Adipocyte (in vitro differentiated cells): ENCODE measurements at places on chromosomes 3 and 15.

- peak; percentile 2 for DNase-seq
These were observed 353.3 kb upstream of the SUCLG2 start for GRCh38 chr3:68007621-68008226.

GRCh38 chr3:4684976-4685375 is 191.8 kb downstream of the ITPR1 start:
- DNase-seq, result no peak

- no peak for DNase-seq
These were observed 3.7 kb downstream of the SORD start for GRCh38 chr15:45026651-45027190.

GRCh38 chr3:129195731-129196256 is 12.1 kb upstream of the CNBP start:
- peak; percentile 93 for DNase-seq

- DNase-seq, result no peak
These were observed 640.8 kb downstream of the TUSC7 start for GRCh38 chr3:117350371-117350770.

DNA sequence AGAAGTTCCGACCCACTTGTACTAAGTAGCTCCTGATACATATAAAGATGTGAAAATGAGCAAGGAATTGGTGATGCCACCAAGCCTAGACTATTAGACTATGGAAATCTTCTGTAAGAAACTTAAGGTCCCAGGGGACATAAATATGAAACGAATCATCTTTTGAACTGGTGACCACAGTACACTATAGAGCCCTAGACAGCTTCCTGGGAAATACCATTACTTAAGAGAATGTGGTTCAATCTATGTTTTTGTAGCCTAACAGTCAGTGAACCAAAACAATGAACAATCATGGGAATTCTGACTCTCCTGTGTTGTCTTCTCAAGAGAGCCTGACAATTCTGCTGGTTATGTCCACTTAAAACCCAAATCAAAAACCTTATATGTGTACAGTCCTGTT is 191.6 kb downstream of the GREM1 start:
- peak; percentile 54 for DNase-seq

DNA sequence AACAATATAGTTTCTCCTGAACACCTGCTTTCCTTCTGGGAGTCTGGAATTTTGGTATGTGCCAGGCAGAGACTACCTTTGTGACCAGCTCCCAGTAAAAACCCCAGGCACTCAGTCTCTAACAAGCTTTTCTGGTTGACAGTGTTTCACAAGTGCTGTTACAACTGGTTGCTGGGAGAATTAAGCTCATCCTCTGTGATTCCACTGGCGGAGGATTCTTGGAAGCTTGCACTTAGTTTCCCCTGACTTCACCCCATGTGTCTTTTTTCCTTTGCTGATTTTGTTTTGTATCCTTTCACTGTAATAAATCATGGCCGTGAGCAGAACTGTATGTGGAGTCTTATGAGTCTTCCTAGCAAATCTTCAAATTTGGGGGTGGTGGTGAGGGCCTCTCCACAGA is 5.7 kb upstream of the TAGLN3 start:
- no peak for DNase-seq

DNA sequence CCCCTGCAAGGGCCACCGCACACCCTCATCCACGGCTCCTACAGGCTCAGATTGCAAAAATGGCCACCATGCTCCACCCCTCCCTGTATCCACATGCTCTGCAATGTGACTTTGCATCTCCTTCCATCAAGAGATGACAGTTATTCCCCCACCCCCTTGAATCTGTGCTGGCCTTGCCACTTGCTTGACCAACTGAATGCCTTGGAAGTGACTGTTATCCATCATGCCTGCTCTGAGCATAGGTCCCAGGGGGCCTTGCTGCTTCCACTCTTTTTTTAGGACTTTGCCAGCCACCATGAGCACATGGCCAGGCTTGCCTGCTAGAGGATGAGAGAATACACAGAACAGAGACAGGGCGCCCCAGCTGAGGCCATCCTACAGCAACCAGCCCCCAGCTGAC is 13.6 kb downstream of the HAPLN3 start:
- no peak for DNase-seq

DNA sequence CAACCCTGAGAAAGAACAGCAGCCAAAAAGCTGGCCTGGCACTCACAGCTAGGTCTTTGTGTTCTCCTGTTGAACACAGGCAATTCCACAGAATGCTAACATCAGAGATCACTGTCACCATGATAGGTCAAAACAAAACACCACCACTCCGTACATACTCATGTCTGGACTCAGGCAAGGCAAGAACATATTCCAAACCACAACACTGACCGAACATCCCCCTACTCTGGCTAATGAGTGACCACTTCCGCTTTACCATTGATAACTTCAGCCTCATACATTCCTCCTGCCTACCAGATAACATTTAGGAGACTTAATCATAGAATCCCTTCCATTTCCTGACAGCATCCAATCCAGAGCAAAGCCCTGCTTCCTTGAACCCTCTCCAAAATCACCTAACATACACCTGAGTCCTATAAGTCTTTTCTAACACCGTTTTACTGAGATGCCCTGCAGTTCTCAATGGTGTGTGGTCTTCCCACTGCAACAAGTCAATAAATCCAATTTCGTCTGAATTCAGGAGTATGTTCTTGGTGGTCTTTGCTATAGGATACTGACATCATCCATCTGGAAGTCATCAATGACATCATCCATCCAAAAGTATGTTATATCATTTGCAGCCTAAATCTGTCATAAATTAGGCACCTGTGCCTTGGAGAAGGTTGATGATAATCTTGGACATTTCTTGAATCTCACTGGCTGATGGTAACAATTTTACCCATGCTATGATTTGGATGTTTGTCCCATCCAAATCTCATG is 23.7 kb downstream of the RIOX2 start:
- no peak for DNase-seq

DNA sequence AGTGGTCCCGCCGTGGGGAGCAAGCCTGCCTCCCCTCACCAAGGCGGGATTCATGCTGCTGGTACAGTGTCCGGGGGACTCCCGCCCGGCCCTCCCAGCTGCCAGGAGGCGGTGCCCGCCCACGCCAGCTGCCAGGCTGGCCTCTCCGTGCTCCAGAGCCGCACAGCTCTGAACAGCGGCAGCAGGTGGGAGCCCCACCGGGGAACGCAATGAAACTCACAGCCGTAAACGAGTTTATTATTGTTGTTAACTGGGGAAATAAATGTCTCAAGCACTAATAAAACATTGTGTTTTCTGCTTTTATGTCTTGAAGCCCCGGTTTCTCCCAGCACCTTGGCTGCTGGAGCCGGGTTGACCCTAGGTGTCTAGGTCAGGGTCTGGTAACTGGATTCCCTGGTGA is 317.7 kb upstream of the TLE3 start:
- no peak for DNase-seq

DNA sequence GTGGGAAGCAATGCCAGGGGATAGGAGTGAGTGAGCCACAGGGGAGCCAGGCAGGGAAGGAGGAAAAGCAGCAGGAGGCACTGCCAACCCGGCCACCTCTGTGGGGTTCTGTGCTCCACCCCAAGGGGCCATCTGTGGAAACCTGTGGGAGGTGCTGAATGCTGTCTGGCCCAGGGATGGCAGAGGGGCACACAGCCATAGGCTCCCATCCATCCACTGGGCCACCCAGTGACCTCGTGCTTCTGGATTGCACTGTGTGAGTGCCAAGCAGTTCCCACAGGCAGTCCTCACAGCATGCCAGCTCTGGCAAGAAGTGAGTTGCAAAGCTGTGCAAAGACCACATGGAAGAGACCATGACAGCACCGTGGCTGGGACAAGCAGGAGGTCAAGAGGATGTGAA is 27.5 kb downstream of the DNAJB8 start:
- peak; percentile 70 for DNase-seq

DNA sequence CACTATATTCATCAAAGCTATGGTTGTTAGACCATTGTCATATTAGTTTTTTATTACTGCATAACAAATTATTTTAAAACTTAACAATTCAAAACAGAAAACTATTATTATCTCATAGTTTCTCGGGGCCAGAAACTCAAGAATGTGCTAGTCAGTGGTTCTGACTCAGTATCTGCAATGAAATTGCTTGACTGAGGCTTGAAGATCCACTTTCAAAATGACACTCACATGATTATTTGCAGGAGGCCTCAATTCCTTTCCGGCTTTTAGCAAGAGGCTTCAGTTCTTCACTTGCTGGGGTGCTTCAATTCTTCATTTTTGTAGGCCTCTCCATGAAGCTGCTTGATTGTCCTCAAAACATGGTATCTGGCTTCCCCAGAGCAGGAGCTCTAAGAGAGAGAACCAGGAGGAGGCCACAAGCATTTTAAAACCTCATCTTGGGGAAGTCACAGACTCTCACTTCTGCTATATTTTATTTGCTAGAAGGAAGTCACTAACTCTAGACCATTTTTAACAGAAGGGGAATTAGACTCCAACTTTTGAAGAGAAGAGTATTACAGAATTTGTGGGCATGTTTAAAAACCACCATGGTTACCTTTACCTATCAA is 383.7 kb downstream of the MFSD1 start:
- DNase-seq, result no peak

GRCh38 chr3:14616606-14617507 is 34.7 kb upstream of the CCDC174 start:
- no peak for DNase-seq

GRCh38 chr15:84949043-84949442 is 32.6 kb upstream of the PDE8A start:
- DNase-seq, result peak; percentile 65

GRCh38 chr3:94423578-94423977 is 360.7 kb downstream of the NSUN3 start:
- peak; percentile 60 for DNase-seq

DNA sequence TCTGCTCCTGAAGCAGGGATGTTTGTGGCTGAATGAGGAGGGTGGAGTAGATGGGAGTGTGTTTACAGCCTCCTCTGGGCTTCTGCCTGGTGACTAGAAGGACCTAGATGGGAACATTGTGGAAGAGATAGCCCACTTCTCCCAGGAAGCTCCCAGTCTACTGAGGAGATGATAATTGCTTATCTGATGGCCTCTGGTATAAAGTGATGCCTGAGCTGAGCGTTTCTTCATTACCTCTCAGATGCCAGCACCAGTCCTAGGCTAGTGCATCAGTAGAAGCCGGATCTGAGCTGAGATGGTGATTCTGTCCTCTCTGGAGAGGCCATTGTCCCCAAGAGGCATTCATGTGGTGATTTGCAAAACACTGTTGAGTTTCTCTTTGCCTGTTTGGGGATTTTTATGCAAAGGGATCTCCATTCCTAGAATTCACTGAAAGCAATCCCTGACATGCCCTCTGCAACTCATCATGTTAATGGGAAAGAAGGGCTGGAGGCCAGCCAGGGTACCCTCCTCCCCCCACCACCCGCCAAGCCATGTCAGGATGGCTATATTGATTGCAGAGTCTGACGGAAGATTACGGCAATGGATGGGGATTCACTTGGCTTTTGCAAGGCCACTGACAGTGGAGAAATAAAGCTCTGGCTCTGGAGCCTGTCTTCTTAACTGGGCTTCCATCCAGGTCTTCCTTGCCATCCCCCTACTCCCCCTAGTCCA is 166.4 kb upstream of the ROPN1 start:
- no peak for DNase-seq

GRCh38 chr3:58521336-58521670 is 15.7 kb downstream of the ACOX2 start:
- DNase-seq, result no peak

- peak; percentile 15 for DNase-seq
These were observed 285.0 kb upstream of the ADAMTS9 start for GRCh38 chr3:64972793-64973192.

DNA sequence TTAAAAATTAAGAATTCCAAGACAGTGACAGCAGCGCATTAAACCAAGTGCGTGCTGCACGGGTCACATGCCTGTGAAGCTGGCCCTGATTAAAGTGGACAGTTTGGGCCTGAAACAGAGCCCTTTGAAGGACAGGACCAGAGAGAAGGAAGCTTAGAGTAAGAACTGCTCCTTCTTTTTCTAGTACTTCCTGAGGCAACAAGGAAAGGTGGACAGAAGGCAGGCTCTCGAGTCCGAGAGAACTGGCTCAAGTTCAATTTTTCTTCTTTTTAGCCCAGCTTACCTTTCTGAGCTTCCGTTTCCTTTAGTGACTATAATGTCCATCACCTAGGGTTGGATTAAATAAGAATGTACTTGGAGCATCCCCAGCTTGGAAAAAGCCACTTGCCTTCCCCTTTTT is 26.9 kb downstream of the ANP32A start:
- DNase-seq, result no peak

GRCh38 chr3:48395714-48396113 is 23.7 kb downstream of the FBXW12 start:
- no peak for DNase-seq

DNA sequence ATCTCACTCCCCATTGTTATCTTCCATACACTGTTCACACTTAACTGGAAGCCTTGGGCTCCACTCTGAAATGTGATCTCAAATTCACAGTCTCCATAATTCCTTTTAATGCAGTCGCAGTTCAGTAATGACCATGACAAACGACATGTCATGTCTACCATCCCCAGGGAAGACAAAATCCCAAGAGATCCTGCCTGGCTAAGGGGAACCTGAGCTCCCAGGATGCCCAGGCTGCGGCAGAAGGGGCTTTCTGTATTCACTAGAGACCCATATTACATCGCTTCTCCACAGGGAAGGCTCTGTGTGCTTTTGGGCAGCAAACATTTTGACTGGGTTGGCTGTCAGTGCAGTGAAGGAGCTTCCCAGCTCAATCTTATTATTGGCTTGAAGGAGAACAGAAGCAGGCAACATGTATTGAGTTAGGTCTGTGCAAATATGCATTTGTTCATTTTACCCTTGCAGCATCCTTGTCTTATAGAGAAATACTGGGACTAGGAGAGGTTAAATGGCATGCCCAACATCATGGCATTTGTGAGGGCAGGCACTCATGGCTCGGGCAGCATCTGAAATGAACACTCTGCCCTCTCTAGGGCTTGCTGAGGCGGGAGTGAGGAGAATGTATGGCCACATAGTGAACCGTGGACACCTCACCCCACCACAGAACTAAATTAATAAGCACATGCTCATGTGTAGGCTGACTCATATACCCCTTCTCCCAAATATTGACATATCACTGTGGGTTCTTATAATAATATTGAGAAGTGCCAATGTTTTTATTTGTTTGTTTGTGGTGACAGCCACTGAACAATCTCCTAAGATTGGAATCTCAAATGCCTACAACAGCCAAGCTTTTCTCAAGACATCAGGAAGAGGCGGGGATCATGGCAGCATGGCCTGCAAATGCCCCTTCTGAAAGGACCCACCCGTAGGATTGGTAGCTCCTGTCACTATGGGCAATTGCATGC is 141.6 kb upstream of the FOXB1 start:
- no peak for DNase-seq

- DNase-seq, result no peak
These were observed 46.2 kb downstream of the CTDSPL start for GRCh38 chr3:37907906-37908305.

DNA sequence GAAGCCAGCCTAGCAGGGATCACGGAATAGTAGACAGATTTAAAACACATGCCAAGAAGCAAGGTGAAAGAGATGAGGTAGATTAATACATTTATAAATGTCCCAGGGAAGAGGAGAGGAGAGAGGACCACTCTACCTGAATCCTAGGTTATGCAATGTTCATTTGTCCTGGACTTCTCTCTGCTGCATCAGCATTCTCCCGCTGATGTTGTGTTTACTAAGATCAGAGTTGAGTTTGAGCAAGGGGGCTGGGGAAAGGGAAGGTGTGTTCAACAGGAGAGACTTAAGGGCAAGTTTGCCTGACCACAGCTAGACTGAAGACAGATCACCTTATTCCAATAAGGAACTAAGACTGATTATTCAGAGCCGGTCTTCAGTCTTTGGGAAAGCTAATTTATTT is 1.1 kb upstream of the KPNA1 start:
- no peak for DNase-seq

- DNase-seq, result no peak
These were observed 23.2 kb downstream of the THSD4 start for GRCh38 chr15:71138473-71138872.

- DNase-seq, result no peak
These were observed 435.8 kb upstream of the EPHA3 start for GRCh38 chr3:88671573-88671972.
